ENCODE measurements at places on chromosomes 4 and X.

DNA sequence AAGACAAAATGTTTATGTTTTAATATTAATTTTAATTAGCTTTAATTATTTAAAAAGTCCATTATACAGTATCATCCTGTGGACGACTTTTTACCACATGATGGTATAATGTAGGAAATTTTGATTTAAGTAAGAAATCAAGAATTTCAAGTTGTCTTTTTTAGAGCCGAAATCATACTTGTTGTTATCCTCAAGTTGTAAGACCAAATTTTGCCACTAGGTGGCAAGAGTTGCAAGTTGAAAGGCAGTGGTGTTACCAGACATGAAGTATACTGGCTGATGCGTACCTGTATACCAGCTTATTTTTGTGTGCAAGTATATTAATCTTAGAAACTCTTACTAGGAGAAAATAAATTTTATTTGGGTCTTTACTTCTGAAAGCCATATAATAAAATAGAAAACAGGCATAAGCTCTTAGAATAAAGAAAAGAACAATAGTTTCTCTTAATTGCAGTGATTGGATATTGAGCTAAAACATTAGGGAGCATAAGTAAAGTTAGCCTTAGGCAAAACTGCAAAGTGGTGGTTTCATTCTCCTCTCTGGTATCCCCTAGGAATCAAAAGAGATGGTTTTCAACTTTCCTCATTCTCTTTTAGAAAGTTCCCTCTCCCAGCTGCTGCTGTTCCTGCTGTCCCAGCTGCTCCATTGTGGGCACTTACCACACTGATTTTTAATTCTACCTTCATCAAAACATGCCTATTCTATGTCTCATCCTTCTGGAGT lies 118.0 kb upstream of the WDFY3 start:
- no peak for DNase-seq

GRCh38 chr4:54802336-54802735 lies 144.6 kb downstream of the KIT start:
- no peak for DNase-seq

GRCh38 chr4:105490523-105490922 lies 16.7 kb upstream of the PPA2 start:
- DNase-seq = no peak

GRCh38 chrX:137031039-137031438 lies 2.8 kb downstream of the GPR101 start:
- DNase-seq = no peak

DNA sequence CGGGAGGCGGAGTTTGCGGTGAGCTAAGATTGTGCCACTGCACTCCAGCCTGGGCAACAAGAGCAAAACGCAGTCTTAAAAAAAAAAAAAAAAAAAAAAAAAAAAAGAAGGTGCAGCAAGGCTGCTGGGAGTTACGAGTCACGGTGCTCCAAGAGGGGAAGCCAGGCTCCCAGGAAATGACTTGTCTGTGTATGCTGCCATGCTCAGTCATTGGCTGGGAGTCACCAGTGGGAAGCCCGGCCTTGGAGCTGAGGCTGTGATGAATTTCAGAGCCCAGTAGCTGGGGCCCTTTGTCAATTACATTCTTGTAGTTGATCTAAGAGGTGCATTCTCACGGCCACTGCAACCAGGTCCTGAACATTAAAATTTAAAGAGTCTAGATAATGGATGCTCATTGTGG lies 1105.1 kb upstream of the TENM3 start:
- DNase-seq = no peak

- no peak for DNase-seq
These were observed 160.7 kb upstream of the LDB2 start for GRCh38 chr4:17058916-17059741.

GRCh38 chr4:130185123-130185522 lies 1089.2 kb downstream of the C4orf33 start:
- no peak for DNase-seq

- DNase-seq = peak; percentile 39
These were observed 216.1 kb upstream of the PSAPL1 start for GRCh38 chr4:7650606-7651385.

GRCh38 chr4:152586668-152587067 lies 50.8 kb upstream of the FBXW7 start:
- DNase-seq = no peak

GRCh38 chr4:89549907-89550306 lies 242.3 kb upstream of the GPRIN3 start:
- DNase-seq = no peak

GRCh38 chr4:106291678-106292077 lies 24.3 kb downstream of the TBCK start:
- no peak for DNase-seq

- DNase-seq = no peak
These were observed 286.1 kb downstream of the DCHS2 start for GRCh38 chr4:154205471-154205870.

- no peak for DNase-seq
These were observed 81.4 kb downstream of the SPANXN3 start for GRCh38 chrX:143435916-143436315.

GRCh38 chr4:182729516-182729915 lies 187.7 kb downstream of the DCTD start:
- no peak for DNase-seq

DNA sequence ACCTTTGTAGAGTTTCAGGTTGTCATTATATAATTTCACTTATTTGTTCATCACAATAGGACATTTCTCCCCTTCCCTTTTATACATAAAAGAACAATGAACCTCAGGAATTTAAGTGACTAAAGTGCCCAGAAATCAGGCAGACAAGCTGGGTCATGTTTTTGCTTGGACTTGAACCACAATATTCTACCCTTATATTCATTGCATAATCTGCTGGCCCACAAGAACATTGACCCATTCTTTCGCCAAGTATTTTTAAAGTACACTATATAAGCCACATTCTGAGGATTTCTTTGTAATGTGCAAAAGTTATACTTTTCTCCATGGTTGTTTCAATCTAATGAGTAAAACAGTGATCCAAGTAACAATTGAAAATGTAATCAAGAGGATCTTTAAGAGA lies 637.5 kb upstream of the SLIT2 start:
- DNase-seq = no peak

GRCh38 chr4:147496500-147496899 lies 15.6 kb downstream of the EDNRA start:
- DNase-seq = no peak

- no peak for DNase-seq
These were observed 182.0 kb downstream of the MGST2 start for GRCh38 chr4:139847602-139848001.

DNA sequence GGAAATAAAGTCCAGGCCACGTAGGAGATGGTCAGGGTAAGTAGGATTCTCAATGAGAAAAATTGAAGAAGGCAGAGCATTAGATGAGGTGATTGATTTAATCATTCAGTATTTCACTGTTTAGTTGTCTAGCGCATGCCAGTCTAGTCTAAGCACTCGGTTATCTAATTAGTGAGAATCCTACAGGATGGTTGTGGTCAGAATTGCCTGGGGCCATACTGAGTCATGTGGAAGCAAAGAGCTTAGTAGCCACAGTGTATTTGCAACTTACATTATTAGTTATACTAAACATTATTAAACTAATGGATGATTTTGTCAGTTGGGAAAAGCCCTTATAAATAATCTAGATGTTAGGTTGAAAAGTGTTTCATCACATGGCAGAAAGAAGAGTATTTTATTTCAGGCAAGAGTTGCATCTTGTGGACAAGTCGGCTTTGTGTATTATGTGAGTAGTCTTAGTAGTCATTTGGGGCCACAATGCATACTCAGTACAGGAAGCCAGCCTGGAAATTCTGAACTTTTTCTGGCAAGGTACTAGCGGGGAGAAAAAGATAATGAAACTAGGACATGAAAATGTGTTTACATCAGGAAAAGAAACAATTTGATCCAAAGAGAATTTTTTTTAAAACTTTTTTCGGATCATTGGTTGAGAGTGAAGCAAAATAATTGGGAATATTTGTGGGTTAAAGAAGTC lies 31.9 kb downstream of the CPEB2 start:
- no peak for DNase-seq

DNA sequence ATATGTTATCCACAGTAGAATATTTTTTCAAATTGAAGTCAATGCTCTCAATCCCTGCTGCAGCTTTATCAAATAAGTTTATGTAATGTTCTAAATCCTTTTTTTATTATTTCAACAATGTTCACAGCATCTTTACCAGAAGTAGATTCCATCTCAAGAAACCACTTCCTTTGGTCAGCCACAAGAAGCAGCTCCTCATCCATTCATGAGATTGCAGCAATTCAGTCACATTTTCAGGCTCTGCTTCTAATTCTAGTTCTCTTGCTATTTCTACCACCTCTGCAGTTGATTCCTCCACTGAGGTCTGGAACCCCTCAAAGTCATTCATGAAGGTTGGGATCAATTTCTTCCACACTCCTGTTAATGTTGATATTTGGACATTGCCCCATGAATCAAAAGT lies 2301.3 kb upstream of the TENM3 start:
- no peak for DNase-seq

GRCh38 chr4:83028976-83029375 lies 6.0 kb upstream of the COPS4 start:
- no peak for DNase-seq

DNA sequence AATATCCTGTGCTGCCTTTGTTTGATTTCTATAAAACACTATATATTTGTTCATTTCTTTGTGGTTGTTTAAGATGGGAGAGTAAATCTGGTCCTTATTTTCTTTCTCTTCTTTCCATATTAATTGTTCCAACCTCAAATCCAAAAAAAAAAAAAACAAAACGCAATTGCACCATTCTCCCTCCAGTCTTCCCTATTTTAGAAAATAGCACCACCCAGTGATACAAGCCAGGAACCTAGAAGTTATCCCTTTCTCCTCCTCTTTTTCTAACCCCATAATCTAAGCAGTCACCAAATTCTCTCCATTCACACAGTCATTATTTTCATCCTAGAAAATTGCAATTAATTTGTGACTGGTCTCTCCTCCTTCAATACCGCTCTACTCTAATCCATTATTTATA lies 107.8 kb downstream of the GABRA3 start:
- no peak for DNase-seq

- no peak for DNase-seq
These were observed 41.9 kb downstream of the FHL1 start for GRCh38 chrX:136189222-136189621.

GRCh38 chr4:165537028-165537648 lies 158.3 kb downstream of the CPE start:
- no peak for DNase-seq

- DNase-seq = peak; percentile 62
These were observed 1440.9 kb upstream of the ADGRL3 start for GRCh38 chr4:59759082-59759825.

DNA sequence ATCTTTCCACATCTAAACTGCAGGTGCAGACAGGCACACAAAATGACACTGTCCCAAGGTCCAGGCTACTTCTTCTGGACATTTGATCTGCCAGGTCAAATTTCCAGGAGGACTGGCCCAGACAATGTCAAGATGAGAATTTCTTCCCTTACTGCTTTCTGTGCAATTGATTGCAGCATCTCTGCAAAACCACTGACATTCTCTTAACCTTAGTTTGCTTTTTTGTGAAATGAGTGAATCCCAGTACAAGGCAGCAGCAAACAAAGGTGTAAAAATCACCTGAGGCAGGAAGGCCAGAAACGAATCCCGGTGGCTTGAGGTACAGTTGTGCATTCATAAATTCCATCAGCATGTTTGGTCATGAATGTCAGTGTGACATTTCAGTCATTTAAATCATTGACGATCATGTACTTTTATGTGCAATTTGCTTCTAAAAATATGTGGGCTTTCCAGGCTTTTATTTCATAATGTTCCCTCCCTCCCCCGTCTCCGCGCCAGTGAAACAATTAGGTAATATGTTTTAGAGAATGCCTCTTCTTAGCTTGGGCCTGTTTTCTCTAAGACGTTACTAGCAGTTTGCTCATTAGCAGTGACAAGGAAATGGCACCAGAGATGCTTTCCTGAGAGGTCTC lies 39.1 kb downstream of the NHS start:
- DNase-seq = no peak

GRCh38 chrX:46039526-46039925 lies 505.7 kb downstream of the ZNF674 start:
- DNase-seq = no peak

DNA sequence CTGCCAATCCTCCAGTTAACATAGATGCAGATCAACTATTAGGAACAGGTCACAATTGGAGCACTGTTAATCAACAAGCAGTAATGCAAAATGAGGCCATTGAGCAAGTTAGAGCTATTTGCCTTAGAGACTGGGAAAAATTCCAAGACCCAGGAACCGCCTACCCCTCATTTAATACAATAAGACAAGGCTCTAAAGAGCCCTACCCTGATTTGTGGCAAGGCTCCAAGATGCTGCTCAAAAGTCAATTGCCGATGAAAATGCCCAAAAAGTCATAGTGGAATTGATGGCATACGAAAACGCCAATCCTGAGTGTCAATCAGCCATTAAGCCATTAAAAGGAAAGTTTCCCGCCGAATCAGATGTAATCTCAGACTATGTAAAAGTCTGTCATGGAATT lies 20.5 kb upstream of the TRIM61 start:
- DNase-seq = no peak

GRCh38 chr4:48698029-48698971 lies 81.8 kb downstream of the FRYL start:
- DNase-seq = no peak

GRCh38 chrX:147916375-147916968 lies 4.8 kb downstream of the FMR1 start:
- no peak for DNase-seq

DNA sequence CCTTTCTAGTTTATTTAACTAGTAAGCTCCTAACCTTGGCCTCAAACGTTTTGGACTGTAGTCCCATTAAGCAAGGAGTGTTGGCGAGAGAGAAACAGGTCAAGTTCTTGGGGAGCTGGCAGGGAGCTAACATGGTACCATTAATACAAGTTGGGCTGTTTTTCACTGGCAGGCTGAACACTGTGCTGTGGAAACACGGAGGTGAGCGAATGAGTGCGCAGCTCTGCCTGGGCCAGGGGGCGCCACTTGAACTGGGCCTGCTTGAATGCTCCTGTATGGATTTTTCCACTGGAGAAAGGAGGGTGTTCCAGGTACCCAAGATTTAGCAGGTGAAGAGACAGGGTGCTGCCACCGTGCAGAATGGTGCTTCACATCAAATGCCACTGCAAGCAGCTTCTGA lies 7.4 kb upstream of the SMS start:
- no peak for DNase-seq

DNA sequence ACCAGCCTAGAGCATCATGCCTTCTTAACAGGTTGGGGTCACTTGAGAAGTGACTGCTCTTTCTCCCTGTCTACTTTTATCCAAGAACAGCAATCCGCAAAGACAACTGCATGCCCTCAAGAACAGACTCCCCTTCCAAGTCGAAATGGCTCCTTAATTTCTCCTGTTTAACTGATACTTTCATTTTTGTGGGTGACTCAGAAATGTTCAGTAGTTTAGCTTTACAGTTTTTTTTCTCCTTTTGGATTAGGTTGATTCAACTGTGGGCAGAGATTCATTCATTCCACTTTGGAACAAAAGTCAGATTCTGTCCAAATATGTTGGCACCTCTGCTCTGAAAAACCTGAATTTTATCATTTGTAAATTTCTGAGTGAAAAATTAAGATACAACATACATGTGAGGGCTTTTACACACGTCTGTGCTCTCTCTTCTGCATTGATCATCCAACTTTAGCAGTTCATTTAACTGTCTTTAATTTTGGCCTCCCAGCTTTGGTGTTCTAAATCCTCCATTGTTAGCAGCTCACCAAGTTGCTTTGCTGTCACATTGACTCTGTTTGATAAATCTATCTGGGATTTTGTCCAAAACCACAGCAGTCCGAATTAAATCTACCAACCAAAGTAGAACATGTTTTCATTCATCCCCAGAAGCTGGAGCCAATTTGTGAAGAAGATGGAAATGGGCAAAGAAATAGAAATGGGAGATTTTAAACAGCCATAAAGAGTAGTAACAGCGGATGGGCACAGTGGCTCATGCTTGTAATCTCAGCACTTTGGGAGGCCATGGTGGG lies 50.0 kb downstream of the HOPX start:
- DNase-seq = no peak

Data from posterior cingulate gyrus (tissue), 11 donors.